ENCODE measurements at places on chromosomes 1 and 21. TPM values are rescaled to one million over a fixed set of nuclear protein-coding genes. Genes with fewer than 3 reads are reported as not detected.

GRCh38 chr1:92804721-92805201 lies 19.9 kb upstream of the EVI5 start:
- DNase-seq, result peak; percentile 23

Gene LCE6A
- polyA plus RNA-seq, result not detected

Gene CYP4A22
- not detected for polyA plus RNA-seq

- DNase-seq, result no peak
Measured at GRCh38 chr1:205328476-205328875, 6.9 kb upstream of the NUAK2 start.

Gene TSPAN1
- polyA plus RNA-seq, result 0.32 TPM

DNA sequence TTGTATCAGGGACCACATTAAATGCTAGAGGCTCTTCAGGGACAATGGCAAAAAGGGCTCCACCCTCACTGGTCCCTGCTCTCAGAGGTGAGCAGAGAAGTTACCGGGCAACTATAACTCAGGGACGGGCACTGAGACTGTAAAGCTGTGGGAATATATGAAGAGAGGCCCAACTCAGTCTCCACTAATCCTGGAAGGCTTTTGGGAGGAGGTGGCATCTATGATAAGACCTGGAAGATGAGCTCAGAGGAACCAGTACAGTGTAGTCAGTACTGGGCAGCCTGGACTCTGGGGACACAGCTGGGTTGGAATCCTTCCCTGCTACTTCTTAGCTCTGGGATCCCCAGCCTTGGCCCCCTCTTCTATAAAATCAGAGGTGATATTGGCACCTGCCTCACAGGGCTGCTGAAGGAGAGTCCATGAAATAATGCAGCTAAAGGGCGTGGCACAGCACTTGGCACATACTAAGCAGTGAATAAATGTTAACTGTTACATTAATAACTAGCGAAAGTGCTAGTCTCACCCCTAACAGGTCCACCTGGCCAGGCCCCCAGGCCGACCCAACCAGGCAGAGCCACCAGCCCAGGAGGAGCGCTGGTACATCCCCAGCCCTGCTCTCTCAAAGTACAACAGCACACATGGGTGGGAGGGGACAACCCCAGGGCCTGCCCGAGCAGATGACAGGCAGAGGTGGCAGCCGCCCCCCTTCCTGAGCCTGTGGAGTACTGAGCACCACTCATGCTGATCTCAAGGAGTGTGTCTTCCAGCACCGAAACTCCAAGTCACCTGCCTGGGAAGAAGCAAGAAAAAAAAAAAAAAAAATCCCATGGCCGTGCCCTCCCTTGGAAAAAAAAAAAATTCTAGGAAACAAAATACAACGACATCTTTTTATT lies 62.7 kb downstream of the CASZ1 start:
- no peak for DNase-seq

- DNase-seq, result peak; percentile 62
Measured at GRCh38 chr1:116122955-116123757, 12.0 kb downstream of the MAB21L3 start.

GRCh38 chr1:67004176-67004575 lies 49.8 kb downstream of the SLC35D1 start:
- DNase-seq, result no peak

GRCh38 chr1:18341291-18342069 lies 139.2 kb upstream of the KLHDC7A start:
- DNase-seq, result no peak

Gene GJA5
- polyA plus RNA-seq, result 17.1 TPM

GRCh38 chr1:82330330-82330729 lies 529.6 kb downstream of the ADGRL2 start:
- no peak for DNase-seq

Gene ARL8A
- polyA plus RNA-seq, result 41.4 TPM

Gene AGT
- 12.2 TPM for polyA plus RNA-seq

DNA sequence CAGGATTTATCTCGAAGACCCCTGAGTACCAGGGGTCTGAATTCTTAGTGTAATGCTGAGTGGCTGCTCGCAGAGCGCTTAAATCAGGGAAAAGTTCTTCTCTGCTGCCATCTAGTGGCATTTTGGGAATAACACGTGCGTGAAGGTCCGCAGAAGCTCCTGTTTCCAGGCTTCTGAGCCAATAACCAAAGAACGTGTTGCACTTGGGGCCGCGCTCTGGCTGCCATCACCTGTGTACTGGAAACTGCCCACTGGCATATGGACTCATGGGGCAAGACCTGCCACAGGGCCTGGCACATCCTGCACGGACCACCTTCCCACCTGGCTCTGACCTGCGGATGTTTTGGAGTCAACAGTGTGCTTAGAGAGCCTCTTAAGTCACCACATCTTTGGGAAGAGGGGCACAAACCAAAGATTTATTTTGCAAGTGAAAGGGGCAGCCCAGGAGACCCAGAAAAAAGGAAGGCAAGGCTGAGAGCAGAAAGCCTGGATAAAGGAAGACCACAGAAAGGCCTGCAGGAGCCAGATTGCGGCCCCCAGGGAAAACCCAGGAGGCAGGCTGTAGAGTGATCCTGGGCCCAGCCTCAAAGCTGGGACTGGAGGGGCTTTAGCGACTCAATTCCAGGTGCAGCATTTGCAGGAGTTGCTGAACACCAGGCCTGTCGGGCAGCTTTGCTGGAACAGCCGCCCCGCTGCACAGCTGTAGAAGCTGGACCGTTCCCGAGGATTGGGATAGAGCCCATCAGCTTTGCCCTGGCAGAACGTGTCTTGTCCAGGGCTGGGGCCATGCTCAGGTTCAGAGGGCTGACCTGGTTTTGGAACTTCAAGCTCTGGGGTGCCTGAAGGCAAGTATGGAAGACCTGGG lies 13.0 kb downstream of the CHIT1 start:
- DNase-seq, result peak; percentile 59

All from muscle of back (tissue), 13 donors.